ENCODE measurements at places on chromosomes 6 and 20.

GRCh38 chr6:90156861-90157260 lies 139.8 kb downstream of the BACH2 start:
- DNase-seq, result no peak

- peak; percentile 59 for DNase-seq
Observed at GRCh38 chr6:28137505-28137981, 4.1 kb upstream of the ZKSCAN8 start.

GRCh38 chr20:33994222-33994913 lies 657 bp downstream of the RALY start:
- peak; percentile 86 for DNase-seq

DNA sequence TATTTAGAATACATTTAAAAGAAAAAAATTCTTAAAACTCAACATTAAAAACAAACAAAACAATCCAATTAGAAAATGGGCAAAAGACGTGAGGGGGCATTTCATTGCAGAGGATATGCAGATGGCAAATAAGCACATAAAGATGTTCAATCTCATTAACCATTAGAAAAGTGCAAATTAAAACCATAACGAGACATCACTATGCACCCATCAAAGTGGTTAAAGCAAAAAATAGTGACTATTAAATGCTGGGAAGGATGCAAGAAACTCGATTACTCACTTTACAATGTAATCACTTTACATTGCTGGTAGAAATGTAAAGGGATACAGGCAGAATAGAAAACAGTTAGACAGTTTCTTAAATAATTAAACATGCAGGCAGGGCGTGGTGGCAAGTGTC lies 59.0 kb downstream of the BCAS1 start:
- no peak for DNase-seq

DNA sequence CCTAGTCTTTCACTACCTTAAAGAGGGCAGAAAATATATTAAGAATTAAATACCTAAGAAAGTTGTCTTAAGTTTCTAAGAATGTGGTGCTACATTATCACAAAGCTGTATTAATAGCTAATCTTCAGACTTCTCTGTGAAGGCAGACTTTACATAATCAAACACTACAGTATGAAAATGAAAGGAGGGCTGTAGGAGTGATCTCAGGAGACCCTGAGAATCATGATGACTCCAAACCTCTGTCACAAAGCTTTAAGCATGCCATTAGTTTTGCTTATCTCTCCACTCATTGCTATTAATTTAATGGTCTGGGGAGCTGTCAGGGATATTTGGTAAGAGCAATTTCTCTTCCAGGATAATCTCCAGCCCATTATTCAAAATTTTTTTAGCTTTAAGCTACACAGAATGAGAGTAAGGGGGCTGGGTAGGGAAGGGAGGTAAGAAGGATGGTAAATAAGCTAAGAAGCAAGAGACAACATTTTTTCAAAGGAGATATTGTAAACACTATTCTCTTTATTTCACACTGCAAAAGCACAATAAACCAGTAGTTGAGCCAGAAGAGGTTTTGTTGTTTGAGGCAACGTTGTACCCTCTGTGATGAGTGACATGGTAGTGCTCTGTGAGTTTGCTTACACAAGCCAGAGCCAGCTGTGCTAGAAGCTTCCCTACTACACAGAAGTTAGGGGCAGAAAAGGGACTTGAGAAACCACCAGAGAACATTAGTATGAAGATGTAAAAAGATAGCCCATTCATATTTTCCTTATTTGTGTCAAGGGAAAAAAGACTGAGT lies 258.8 kb downstream of the GMDS start:
- peak; percentile 4 for DNase-seq

DNA sequence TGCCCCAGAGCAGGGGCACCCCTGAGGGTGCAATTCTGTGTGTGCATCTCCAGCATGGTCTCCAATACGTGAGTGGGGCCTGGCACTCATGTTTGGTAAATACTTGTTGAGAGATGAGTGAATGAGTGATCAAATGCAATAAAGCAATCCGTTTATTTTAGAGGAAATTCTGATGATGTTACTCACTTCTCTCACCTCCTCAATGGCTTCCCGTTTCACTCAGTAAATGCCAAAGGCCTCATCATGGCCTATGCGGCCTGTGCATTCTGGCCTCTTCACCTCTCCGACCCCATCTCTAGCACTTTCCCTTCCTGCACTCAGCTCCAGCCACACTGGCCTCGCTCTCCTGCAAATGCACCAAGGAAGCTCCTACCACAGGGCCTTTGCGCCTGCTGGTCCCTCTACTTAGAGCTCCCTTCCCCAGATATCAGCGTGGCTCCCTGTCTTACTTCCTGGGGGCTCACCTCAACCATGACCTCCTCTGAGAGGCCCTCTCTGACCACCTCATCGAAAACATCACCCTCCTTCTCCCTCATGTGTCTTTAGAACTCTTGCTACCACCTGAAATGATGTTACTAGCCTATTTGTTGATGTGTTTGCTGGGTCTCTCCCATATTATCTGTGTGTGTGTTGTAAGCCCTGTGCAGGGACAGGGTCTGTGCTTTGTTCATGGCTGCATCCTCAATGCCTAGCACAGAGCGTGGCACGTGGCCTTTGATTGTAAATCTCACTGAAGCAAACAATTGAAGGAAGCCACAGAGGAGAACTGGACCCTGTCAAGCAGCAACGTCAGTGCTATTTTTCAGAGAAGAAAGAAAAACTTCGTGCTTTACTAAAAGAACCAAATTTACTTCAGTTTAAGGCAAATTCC lies 42.6 kb downstream of the RAB44 start:
- DNase-seq, result peak; percentile 62

DNA sequence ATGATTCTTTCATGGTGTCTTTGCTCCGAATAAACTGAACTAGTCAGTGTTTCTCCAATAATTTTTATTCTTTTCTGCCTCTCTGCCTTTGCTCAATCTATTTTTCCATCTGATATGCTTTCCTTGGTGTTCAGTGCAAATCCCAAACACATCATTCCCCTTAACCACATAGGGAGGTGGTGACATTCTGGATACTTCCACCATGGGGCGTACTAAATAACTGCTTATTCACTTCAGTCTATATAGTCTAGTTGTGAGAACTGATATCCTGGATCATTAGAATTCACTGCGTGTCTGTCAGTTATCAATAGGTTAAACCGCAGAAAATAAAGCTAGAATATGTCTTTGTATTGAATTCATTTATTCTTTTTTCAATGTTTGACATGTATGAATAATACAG lies 83.1 kb downstream of the KCNQ5 start:
- no peak for DNase-seq

DNA sequence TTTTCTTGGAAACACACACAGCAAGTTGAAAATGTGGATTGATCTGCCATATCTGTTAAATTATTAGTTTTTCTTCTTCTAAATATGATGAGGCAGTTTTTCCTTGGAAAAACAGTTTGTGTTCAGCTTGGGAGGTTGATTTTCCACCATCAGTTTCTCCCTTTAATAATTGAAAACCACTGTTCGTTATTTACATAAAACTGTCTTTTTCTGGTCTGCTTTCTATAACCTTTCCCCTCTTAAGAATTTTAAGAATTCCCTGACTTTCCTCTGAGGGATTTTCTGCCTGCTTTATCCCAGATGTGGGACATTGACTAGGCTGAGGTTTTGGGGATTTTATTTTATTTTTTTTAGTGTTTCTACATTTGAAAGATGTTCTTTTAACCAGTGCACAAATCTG lies 27.2 kb downstream of the DSE start:
- peak; percentile 82 for DNase-seq

GRCh38 chr6:53861518-53861917 lies 66.7 kb downstream of the LRRC1 start:
- no peak for DNase-seq

- DNase-seq, result no peak
Observed at GRCh38 chr20:46317685-46318177, 9.4 kb upstream of the CDH22 start.

- DNase-seq, result peak; percentile 39
Observed at GRCh38 chr6:158560836-158561320, 987 bp downstream of the TMEM181 start.

- no peak for DNase-seq
Observed at GRCh38 chr6:135025775-135026174, 28.8 kb downstream of the HBS1L start.

DNA sequence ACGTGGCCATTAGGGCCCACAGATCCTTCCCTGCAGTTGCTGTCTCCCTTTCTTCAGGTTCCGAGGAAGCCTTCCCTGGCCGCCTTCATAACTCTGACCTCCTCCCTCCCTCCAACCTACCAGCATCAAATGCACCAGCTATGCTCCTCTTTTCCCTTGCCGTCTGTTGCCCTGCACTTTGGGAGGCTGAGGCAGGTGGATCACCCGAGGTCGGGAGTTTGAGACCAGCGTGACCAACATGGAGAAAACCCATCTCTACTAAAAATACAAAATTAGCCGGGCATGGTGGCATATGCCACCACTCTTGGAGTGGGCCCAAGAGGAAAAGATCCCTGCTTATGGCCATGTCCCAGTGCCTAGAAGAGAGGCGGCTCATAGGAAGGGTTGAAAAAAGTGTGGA lies 31.8 kb downstream of the RNASET2 start:
- no peak for DNase-seq

GRCh38 chr6:142174703-142175102 lies 27.6 kb downstream of the VTA1 start:
- no peak for DNase-seq

- no peak for DNase-seq
Observed at GRCh38 chr6:162217811-162218493, 509.6 kb downstream of the PRKN start.

- DNase-seq, result no peak
Observed at GRCh38 chr20:9332791-9333479, 181.5 kb upstream of the LAMP5 start.

DNA sequence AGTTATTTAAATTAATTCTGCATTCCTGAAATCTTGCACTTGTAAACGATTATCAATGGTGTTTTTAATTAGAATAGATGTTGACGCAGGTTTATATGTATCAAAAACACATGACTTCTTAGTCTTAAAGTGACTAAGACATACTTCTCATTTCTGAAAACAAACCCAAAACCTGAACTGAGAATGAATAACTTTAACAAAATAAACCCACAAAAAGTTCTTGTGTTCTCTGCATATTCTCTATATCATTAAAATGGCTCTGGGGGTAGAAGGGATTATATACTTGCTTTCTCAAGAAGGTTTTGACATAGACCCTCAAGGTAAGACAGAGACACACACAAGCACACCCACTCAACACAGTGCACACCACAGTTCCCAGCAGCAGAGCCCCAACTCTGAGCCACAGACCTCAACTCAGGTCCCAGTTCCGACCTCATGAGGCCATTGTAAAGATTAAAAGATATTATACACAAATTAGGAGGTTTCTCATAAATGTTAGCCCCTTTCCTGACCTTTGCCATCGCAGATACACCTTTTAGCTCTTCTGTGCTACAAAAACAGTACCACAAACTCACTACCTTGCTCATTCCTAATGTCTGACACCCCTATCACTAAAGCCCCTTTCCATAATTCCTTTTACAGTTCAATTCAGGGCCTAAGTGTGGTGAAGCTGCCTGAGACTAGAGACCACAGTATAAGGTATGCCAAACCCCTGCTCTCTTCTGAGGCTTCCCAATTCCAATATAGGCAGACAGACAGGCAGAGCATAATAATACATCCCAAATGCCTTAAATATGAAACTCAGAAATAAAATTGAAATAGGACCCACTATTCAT lies 267.8 kb downstream of the PTPRK start:
- DNase-seq, result peak; percentile 58

DNA sequence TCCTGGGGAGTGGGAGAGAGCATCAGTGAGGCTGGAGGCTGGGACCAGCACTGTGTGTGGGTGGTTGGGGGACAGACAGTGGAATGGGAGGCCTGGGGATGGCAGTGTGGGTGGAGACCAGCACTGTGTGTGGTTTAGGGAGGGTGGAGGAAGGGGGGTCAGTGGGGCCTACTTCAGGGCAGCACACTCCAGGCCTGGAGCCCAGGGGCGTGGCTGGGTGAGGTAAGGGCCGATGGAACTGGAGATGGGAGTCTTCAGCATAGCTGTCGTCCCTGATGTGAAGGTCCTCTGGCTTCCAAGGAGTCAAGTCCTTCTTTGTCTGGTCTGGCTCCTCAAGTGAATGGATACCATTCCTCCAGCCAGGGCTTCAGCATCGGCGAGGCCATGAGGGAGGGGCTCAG lies 18.6 kb downstream of the KCNK17 start:
- DNase-seq, result no peak

GRCh38 chr6:64266351-64266821 lies 630.8 kb downstream of the PHF3 start:
- DNase-seq, result no peak

DNA sequence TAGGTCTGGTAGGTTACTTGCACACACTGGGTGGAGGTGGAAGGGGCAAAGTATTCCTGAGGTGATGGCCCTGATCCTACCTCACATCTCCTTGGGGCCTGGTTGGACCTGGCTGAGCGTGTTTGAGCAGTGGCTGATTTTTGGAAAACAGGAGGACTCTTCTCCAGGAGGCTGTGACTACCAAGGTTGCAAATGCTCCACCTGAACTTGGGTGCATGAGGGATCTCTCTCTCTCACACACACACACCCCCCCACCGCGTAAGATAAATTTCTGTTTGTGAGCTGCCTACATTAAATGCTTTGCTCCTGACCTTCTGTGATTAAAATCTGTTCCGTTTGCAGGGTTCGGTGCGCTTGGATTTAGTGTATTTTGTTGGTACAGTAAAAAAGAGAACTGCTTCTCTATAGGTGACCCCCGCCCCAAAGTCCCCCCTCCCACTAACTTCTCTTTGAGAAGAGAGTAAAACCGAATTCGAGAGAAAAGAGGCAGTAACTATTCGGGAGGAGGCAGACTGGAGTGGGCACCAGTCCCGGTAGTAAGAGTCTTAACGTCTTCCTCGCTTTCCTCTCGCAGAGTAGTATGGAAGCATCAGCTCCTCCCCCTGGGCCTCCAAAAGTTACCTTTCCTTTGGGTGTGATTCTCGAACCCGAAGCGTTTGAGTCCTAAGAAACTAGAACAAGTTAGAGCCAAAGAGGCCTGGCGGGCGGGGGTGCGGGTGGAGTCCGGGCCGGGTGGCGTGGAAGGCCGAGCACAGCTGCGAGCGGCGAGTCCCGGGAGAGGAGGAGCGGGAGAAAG lies 585 bp upstream of the DSE start:
- DNase-seq, result no peak

GRCh38 chr6:99353126-99353525 lies 3.7 kb upstream of the FAXC start:
- DNase-seq, result peak; percentile 26

DNA sequence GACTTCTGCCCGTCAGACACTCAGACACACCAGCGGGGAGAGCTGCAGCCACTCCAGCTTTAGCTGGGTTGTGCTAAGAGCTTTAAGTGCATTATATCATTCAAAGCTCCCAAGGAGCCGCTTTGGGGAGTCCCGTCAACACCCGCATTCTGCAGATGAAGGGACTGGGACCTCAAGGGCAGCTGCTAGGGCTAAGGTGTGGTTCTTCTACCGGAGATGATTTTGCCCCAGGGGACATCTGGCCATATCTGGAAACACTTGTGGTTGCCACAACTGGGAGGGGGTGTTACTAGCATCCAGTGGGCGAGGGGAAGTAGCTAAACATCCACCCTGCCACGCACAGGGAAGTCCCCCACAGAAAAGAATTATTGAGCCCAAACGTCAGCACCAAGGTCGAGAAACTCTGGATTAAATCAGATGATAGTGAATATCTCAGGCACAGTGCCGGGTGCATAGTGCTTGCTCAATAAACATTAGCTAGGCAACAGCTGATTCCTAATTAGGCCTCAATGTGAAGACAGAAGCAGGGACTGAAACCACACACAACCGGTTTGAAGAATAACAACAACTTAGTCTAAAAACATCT lies 29.6 kb downstream of the PMEPA1 start:
- DNase-seq, result no peak

GRCh38 chr20:53688085-53688484 lies 94.4 kb upstream of the ZNF217 start:
- DNase-seq, result no peak

- DNase-seq, result no peak
Observed at GRCh38 chr6:71220466-71220865, 68.1 kb upstream of the OGFRL1 start.
